NCI-H524 (cell line): ENCODE measurements at places on chromosomes 2 and 18.

DNA sequence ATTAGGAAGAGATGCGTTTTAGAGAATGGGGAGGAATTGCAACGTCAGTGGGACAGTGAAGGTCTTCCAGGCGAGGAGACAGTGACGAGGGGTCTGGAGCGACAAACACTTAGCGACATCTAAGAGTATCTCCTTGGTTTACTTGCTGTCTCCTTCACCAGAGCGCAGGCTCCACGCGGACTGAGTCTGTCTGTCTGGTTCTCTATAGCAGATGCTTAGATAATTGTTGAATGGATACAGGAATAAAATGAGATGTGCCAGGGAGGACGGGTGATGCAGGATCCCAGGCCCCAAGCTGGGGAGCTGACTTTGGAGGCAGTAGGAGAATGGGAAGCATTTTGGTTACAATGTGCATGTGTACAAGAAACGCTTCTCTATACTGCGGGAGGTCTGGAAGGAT lies 56.9 kb upstream of the SMAD7 start:
- DNase-seq = no peak

DNA sequence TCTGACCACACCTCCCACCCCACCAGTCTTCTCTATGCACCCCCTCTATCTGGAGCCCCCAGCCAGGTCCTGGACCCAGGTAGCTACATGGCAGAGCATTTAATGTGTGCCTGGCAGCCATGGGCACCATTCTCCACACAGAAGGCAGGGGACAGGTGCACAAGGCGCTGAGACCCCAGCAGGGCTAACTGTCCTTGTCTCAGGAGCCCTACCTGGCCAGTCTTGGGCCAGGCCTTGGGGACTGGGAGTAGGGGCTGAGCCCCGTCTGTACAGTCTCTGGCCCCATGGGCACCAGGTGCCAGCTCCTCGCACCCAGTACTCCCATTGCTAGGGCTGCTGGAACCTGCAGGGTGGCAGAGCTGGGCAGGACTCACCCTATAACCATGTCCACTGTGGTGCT lies 2.9 kb downstream of the GNLY start:
- DNase-seq = no peak

DNA sequence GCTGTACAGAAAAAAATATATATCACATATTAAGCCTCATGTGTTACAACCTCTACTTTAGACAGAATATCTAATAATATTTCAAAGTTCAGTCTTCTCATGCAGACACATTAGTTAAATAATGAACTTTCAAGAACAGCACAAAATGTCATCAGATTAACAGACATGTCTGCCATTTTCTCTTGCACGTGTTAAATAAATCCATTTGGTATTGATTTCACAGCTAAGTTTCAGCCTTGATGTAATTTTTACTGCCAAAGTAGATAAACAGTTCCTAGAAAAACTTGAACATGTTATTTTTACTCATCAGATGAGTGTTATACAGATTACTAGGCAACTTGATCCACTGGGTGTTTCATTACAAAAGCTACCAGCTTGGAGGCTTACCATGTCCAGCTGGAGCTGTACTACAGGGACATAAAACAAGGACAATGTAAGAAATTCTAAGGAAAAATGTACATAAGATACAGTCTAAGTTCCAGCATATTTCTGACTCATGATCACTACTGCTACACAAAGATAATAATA lies 290.7 kb upstream of the DDX18 start:
- no peak for DNase-seq

DNA sequence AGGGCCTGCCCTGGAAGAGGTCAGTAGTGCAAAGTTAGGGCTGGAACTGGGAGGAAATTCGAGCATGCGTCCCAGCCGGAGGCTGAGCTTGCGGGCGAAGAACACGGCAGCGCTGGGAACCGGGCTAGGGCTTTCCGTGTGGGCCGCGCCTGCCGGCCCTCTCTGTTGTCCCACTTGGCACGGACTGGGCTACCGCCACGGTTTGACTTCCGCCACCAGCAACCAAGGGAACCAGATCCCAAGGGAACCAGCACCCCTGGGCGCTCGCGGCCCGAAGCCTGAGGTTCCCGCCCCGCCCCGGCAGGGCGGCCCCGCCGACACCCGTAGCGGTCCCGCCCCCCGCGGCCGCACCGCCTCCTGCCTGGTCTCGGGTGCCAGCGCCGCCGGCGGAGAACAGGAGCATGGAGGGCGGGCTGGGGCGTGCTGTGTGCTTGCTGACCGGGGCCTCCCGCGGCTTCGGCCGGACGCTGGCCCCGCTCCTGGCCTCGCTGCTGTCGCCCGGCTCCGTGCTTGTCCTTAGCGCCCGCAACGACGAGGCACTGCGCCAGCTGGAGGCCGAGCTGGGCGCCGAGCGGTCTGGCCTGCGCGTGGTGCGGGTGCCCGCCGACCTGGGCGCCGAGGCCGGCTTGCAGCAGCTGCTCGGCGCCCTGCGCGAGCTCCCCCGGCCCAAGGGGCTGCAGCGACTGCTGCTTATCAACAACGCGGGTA lies at the start of gene SPR:
SPR (plus strand) TSS at position 377 of the 708 bp plus-strand sequence; CDS start at position 402, 25 bp downstream.
- DNase-seq = peak; percentile 35

- no peak for DNase-seq
Measured at GRCh38 chr2:67462738-67463496, 65.8 kb downstream of the ETAA1 start.

DNA sequence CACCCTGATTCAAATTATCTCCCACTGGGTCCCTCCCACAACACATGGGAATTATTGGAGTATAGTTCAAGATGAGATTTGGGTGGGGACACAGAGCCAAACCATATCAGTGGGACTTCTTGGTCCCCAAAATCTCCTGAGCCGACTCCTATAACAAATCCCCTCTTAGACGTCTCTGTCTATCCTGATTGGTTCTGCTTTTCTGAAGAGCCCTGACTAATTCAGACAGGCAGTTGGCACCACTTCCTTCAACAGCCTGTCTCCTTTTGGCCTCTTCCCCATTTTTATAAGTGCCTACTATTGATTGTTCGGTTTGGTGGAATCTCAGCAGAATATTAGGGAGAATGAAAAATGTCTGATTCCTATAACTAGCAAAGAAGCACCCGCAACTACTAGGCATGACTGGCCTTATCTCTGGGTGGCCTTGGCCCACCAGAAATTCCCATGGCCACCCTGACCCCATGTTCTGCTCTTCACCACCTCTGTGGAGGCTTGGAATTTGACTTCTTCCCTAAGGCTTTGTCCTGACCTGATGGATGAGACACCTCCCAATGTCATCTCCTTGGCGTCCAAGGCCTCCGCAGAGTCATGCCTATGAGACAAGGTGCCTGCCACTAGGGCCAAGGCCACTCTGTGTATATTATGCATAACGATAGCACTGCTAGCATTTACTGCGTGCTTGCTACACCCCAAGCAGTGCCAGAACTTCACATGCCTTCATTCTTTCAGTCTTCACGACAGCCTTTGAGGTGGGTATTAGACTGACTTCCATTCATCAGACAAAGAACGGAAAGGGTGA lies 218.9 kb upstream of the COPS8 start:
- DNase-seq = no peak

- no peak for DNase-seq
Measured at GRCh38 chr2:68746408-68746807, 11.8 kb downstream of the ARHGAP25 start.

DNA sequence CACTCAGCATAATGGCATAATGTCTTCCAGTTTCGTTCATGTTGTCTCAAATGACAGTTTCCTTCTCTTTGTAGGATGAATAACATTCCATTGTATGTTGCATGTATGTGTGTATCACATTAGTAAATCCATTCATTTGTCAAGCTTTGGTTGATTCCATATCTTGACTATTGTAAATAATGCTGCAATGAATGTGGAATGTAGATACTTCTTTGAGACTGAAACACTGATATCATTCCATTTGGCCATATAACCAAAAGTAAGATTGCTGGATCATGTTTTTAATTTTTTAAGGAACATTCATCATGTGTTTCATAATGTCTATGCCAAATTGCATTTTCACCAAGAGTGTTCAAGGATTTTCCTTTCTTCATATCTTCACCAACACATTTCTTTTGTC lies 1711.4 kb upstream of the PIK3C3 start:
- DNase-seq = no peak

- no peak for DNase-seq
Measured at GRCh38 chr2:119086327-119086726, 72.2 kb downstream of the C1QL2 start.
